ENCODE measurements at places on chromosomes 7 and 10. TPM values are rescaled to one million over a fixed set of nuclear protein-coding genes. Genes with fewer than 3 reads are reported as not detected.

- DNase-seq: no peak
Observed at GRCh38 chr7:128861957-128862570, 592 bp upstream of the ATP6V1F start.

DNA sequence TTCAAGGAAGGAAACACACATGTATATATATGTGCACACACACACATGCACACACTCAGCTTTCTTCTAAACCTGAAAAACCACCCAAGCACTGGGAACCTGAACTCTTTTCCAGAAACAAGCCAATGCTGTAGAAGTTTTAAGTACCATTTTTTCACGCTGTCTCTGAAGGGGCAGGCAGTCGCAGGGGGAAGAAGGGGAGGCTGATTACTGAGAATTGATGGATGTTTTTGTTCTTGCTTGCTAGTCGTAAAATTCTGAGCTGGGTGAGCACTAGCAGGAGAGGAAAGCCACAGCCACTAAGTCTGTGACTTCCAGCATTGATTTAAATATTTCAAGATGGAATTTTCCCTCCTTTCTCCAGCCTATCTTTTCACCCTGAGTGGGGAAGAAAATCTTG, 391.8 kb downstream of the CALN1 start:
- DNase-seq: peak; percentile 12

DNA sequence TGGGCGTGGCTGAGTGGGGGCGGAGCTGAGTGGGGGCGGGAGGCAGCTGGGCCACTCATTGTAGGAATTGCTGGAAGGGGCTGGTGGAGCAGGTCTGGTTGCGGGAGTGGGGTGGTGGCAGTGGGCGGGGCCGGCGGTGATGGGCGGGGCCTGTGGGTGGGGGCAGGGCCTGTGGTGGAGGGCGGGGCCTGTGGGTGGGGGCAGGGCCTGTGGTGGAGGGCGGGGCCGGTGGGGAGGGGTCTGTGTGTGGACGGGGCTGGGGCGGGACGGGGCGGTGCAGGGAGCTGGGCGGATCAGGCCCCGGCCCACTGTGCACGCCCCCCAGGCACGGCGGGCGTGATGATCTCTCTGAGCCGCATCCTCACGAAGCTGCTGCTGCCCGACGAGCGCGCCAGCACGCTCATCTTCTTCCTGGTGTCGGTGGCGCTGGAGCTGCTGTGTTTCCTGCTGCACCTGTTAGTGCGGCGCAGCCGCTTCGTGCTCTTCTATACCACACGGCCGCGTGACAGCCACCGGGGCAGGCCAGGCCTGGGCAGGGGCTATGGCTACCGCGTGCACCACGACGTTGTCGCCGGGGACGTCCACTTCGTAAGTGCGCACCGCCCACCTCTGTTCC, 14.0 kb downstream of the SLC29A4 start:
- no peak for DNase-seq

- DNase-seq: no peak
Observed at GRCh38 chr7:46603780-46604179, 682.7 kb upstream of the IGFBP3 start.

- no peak for DNase-seq
Observed at GRCh38 chr7:148458263-148458662, 132.3 kb upstream of the C7orf33 start.

DNA sequence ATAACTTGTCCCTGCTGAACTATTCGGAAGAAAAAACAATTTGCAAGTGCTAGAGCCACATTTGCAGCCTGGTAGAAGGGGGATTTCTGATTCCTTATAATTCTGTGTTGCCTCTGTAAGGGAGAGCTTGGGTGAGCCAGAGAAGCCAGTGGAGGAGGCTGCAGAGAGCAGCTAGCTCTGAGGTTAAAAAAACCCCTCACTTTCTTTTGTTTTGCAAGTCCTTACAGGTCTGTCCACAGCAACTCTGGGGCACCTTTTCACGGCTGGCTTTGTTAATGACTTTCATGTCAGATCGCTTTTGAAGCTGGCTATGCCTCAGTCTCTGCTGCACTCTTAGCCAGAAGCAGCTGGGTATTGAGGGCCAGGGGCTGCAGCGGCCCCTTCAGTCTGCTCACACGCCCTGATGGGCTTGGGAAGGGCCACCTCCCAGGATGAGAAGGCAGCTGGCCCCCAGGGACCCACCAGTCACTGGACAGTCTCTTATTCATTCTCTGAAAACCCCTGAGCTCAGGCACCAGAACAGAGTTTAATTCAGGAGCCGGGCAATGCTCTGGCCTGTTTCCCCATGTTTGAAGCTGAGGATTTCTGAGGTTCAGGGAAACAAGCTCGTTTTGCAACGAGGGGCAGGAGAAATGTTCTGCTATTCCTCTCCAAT, 30.9 kb downstream of the TRIM8 start:
- DNase-seq: no peak

DNA sequence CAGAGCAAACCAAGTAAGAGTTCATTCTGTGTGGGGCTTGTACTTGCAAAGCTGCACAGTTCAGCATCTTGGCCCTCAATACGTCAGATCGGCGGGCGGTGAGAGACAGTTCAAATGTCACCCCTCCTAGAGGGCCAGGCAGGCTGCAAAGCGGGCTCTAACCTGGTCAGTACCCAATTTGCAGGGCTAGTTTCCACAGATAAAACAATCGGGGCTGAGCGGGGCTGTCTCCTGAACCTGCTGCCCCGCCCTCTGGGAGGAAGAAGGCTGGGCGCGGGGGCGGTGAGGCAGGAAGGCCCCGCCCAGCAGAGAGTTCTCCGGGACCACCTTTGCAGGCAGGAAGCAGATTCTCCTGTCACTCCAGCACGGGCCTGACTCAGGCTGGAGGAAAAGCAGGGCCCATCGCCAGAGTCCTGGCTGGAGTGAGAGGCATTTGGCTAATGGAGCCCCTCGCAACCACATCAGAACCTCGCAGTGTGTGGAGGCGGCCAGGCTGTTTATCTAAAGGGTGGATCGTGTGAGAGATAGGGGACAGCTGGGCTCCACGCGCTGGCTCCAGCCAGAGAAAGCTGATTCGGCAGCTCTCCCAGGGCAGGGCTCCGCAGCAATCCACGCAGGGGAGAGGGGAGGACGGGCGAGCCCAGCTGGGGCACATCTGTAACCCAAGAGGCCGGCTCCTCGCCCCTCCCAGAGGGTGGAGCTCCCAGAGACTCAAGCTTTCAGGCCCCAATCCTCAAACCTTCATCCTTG, 83.1 kb downstream of the SH3PXD2A start:
- DNase-seq: peak; percentile 69

The DYNC1I1 gene
- polyA plus RNA-seq: 0.59 TPM

- no peak for DNase-seq
Observed at GRCh38 chr7:99014113-99014985, 129.6 kb downstream of the SMURF1 start.

GRCh38 chr7:80450621-80451308, 61.1 kb downstream of the GNAT3 start:
- DNase-seq: no peak

DNA sequence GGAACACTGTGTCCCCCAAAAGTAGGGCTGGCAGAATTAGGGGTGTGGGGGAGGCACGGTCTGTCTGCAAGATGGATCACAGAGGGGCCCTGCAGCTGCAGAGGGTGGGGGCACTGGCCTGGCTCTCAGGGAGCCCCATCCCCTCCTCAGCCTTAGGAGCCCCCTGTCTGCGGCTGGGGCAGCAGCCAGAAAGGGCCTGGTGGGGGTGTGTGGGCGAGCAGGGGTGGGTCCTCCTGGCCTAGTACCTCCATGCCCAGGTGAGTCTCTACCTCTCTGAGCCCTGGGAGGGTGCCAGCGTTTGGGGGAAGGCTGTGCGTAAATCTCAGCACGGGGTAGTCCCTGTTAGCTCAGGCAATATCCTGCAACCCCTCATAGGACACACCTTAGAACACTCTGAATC, 280.5 kb upstream of the PPP2R2D start:
- no peak for DNase-seq

GRCh38 chr10:6185039-6185716, 17.6 kb upstream of the PFKFB3 start:
- no peak for DNase-seq

The CTTNBP2 gene
- polyA plus RNA-seq: 34.5 TPM

- no peak for DNase-seq
Observed at GRCh38 chr7:157177333-157177982, 38.7 kb downstream of the UBE3C start.

DNA sequence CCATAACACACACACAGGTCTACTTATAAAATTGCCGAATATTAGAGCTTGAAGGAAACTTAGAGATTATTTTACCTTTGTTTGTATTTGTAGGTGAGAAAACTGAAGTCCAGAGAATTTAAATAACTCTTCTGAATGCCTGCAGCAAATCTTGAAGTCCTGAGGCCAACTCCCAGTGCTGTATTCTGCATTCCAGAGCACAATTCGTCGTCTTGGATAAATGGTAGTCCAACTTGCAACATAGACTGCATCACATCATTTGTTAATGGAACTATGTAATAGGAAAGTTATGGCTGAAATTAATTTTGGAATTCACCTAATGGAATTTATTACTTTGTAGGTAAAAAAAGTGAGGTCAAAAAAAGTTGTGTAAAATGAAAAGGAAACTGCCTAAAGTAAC, 37.3 kb upstream of the SEMA3D start:
- DNase-seq: no peak

GRCh38 chr7:91837397-91838070, 43.0 kb downstream of the MTERF1 start:
- DNase-seq: no peak

DNA sequence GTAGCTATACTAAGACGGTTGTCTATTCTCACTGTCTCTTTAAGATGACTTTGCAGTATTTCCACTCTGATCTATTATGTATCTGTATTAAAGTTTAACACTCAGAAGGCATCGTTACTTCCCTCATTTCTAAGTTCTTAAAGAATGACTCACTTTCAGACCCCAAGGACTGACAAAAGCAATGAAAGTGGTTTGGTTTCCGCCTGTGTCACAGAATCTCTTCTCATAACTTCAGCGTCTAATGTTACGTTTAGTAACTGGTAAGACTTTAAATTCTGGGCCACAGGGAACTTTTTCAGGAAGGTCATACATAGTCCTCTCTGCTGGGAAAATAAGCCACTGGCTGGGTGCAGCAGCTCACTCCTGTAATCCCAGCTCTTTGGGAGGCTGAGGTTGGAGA, 892.0 kb upstream of the AUTS2 start:
- no peak for DNase-seq

- DNase-seq: no peak
Observed at GRCh38 chr10:34558093-34558583, 257.0 kb downstream of the PARD3 start.

The CCDC126 gene
- 14.4 TPM for polyA plus RNA-seq

DNA sequence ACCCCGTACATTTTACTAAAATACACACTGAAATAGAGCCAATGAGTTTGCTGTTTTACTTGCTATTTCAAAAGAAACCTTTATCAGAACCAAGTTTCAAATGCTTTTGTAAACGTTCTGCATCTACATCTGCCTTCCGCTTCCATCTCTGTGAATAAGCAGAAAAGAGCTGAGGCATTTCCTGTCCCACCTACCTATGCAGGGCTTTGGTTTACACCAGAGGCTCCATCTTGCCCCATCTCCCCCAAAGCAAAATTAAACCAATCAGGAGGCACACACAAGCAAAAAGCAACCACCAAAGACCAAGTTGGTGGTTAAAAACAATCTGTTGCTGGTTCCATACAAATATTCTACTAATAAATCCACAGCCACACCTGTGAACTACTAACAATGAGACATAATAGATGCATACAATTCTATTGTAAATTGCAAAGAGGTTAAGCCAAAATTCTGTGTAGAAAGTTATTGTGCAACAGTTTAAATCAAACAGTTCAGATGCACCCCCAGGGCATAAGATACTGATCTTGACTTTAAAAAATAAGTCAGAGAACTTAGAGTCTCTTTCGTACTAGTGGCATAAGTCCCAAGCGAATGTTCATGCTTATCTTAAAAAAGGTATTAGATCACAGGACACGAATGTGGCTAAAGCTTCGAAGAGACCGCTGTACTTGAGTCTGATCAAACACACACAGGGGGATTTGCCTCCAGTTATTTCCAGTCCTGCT, 83.9 kb downstream of the FGFR2 start:
- no peak for DNase-seq

The PIK3CG gene
- polyA plus RNA-seq: 2.1 TPM

The MYOZ1 gene
- polyA plus RNA-seq: 4.8 TPM

DNA sequence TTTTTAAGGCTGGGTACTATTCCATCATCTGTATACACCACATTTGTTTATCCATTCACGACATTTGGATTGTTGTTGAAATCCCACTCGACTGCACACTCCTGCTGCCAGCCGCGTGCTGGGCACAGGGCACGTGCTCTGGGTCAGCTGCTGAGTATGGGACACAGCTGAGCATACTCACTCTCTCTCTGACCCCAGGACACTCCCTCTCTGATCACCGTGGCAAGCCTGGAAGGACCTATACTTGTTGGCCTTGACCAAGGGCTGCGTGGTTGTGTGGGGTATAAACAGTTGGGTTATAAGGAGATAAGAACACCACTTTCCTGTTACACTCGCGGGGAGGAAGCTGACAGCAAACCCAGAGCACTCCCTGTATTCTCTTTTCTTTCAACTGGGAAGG, 153.0 kb upstream of the RHEB start:
- DNase-seq: no peak

DNA sequence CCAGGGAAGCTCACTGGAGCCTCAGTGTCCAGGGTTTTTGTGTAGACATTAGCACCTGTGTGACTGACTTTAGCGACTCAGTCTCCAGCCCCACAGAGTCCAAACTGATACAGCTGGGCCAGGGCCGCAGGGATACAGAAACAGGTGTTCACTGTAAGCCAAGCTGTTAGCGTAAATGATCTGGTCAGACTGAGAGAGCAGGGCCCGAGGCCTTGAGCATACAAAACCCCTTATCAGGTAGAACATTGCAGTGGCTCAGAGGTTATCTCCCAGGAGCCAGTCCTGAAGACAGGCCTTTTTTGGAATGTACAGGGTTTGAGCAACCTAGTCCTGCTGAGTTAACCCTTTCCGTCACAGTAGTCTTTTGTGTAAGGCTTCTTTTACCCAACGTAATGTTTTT, 25.0 kb downstream of the LHPP start:
- DNase-seq: no peak

Measured in renal cortex interstitium (tissue), 15 donors.